ENCODE measurements at places on chromosomes 1 and 21.
A peak's percentile ranks its signal among the peaks of the same experiment; 100 is the strongest.

DNA sequence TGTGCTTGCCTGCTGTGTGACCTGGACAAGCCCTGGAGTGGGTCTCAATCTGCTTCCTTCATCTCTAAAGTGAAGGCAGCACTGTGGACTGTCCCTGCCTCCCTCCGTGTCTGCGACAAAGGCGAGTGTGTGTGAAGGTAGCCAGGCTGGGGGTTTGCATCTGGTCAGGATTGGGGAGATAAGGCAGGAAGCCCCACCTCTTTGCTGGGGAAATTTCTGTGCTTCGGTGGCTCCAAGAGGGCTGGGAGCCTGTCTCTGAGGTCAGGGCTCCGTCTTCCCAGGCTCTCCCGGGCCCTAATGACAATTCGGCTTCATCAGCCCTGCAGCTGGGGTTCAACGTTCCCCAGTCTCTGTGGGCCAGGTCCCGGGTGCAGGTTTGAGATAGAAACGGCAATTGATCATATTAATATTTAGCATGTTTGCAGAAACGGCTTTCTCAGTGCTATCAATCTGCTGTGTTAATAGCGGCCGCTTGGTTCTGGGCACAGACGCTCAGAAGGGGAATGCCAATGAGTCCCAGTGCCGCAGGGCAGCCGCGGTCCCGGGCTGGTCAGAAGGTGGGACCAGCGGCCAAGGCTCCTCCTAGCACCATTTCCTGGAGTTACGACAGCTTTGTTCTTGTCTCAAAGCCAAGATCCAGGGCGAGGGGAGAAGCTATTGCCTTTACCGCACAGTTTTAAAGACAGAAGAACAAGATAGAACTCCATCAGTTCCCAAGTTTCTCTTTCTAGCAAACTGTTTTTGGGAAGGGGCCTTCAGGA, 105.7 kb downstream of the PRDM16 start:
- no peak for DNase-seq

DNA sequence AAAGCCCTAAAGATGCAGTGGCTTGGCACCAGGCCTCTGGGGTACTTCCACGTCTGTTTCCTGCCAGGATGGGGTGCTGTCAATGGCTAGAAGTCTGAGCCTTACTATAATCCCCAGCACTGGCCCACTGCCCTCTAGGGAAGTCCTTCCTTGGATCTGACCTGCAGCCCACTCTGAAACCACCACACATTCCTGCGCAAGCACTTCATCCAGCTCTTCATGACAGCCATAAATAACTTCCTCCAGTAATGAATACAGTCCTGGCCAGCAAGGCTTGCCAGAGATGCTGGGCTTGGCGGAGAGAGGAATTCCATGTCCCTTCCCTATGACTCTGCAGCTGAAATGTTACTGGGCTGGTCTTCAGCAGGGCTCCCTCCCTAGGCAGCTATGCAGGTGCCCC, 32.6 kb downstream of the ALPL start:
- no peak for DNase-seq

GRCh38 chr1:78464449-78464891, 26.3 kb upstream of the PTGFR start:
- DNase-seq = no peak

DNA sequence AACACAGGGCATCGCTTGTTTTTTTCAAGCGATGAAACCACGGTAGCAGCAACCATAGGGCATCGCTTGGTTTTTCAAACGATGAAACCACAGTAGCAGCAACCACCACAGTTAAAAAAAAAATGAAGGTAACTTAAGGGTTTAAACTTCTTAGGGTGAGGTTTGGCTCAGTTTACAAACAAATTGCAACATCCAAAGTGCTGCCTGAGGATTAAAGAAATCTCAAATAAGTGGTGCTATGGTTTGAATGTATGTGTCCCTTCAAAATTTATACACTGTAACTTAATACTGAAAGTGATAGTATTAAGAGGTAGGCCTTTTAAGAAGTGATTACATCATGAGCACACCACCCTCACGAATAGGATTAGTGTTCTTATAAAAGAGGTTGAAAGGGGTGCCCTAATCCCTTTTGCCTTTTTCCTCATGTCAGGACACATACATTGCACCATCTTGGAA, 6.4 kb upstream of the GBP5 start:
- no peak for DNase-seq

GRCh38 chr1:2469103-2469940, 6.8 kb upstream of the PLCH2 start:
- no peak for DNase-seq

GRCh38 chr1:113669988-113670387, 89.3 kb downstream of the PHTF1 start:
- DNase-seq = no peak

GRCh38 chr1:61446531-61446991, 278.4 kb downstream of the TM2D1 start:
- DNase-seq = no peak

DNA sequence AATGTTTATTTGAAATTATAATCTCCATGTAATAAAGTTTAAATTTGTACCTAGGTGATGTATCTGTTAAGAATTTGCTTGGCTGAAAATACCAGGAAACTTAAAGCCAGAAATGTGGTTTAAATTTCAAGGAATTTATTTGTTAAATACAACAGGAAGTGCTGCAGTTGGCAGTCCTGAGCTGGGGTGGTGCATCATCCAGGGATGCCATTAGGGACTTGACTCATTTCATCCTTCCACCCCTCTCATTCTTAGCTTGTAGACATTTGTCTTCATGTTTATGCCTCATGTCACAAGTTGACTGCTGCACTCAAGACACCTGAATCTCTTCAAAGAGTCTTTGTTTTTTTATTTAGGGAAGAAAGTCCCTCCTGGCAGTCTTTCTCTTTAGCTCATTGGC, 175.9 kb downstream of the LHX8 start:
- peak; percentile 24 for DNase-seq

DNA sequence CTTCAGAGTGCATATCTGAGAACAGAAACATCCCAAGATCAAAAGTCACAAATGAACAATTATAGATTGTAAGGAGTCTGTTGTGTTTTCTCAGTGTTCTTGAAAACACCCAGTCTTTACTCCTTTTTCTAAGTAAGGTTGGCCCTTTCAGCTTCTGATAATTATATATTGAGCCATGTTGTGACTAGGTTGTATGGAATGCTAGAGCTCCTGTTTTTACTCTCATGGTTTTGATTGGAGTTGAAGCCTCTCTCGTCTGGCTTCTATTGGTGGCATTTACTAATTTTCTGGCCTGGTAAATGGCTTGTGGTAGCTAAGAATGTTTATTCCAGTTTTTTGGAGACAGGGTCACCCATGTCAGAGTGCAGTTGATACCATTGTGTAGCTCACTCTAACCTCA, 84.7 kb downstream of the NDUFS5 start:
- no peak for DNase-seq
